H1 (cell line): ENCODE measurements at places on chromosomes 12 and 14.
A peak's percentile ranks its signal among the peaks of the same experiment; 100 is the strongest.

- no peak overlapping the region for H3K4me3 ChIP-seq
- no peaks in the 10 kb centered on the region for H3K4me1 ChIP-seq
- no peak for DNase-seq
- H3K36me3 ChIP-seq, result no peaks in the 10 kb centered on the region
- no peaks in the 10 kb centered on the region for H3K27me3 ChIP-seq
- H3K27ac ChIP-seq, result no peak overlapping the region
These were observed 48.5 kb downstream of the BBS10 start for GRCh38 chr12:76299536-76300296.

DNA sequence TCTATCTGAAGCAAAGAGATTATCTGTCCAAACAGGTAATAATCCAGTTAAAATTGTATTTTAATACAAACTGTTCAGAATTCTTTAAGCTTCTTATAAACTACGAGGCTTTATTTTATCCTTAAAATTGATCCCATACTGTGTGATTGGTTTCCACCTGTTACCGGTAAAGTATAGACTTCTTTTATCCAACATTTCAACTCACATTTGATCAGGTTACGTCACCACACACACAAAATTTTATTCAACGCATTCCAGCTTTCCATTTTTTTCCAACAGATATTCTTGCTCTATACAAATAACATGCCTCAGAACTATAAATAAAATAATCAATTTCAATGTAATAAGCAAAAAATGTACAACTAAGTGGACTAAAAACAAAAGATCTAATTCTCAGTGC is 4.5 kb downstream of the NOVA1 start:
- H3K4me3 ChIP-seq, result no peak overlapping the region
- H3K36me3 ChIP-seq, result no peaks in the 10 kb centered on the region; the same call in 1 of the 2 replicates
- no peaks in the 10 kb centered on the region for H3K4me1 ChIP-seq
- DNase-seq, result no peak
- H3K27me3 ChIP-seq, result no peaks in the 10 kb centered on the region
- H3K27ac ChIP-seq, result no peak overlapping the region

- H3K27ac ChIP-seq, result no peak overlapping the region
- no peaks in the 10 kb centered on the region for H3K36me3 ChIP-seq
- DNase-seq, result no peak
- H3K4me1 ChIP-seq, result no peaks in the 10 kb centered on the region
These were observed 9.4 kb upstream of the TEX22 start for GRCh38 chr14:105388976-105389375.

GRCh38 chr14:71754422-71755095 is 177.7 kb upstream of the RGS6 start:
- H3K4me3 ChIP-seq, result no peak overlapping the region
- no peaks in the 10 kb centered on the region for H3K36me3 ChIP-seq
- H3K27ac ChIP-seq, result no peak overlapping the region
- H3K27me3 ChIP-seq, result no peaks in the 10 kb centered on the region
- no peaks in the 10 kb centered on the region for H3K4me1 ChIP-seq
- no peak for DNase-seq

- H3K27ac ChIP-seq, result no peak overlapping the region
- no peaks in the 10 kb centered on the region for H3K36me3 ChIP-seq
- no peaks in the 10 kb centered on the region for H3K27me3 ChIP-seq
- H3K4me3 ChIP-seq, result no peak overlapping the region
- no peaks in the 10 kb centered on the region for H3K4me1 ChIP-seq
These were observed 256.6 kb upstream of the FOXN3 start for GRCh38 chr14:89673512-89674225.

DNA sequence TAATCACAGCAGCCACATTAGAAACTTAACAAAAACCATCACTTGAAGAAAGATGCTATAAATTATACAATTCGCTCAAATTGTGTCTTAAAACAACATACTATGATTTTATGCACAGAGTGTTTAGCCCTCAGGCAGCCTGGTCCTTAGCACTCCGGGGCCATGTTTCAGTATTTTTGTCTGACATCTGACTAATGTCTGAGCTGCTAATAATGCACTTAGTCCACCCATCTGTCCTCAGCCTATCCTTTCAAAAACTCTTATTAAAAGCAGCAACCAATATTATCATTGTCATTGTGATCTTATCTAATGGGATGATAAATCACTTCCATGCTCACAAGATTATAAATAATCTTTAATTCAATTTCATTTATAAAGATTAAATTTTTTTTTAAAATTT is 602.7 kb upstream of the FOXG1 start:
- no peaks in the 10 kb centered on the region for H3K4me1 ChIP-seq
- no peak overlapping the region for H3K27ac ChIP-seq
- H3K4me3 ChIP-seq, result no peak overlapping the region
- no peaks in the 10 kb centered on the region for H3K36me3 ChIP-seq
- no peaks in the 10 kb centered on the region for H3K27me3 ChIP-seq

- H3K4me3 ChIP-seq, result no peak overlapping the region
- H3K4me1 ChIP-seq, result no peaks in the 10 kb centered on the region
- no peak overlapping the region for H3K27ac ChIP-seq
- no peak for DNase-seq
- H3K27me3 ChIP-seq, result no peaks in the 10 kb centered on the region
These were observed 363.8 kb downstream of the FUT8 start for GRCh38 chr14:65776193-65776852.

DNA sequence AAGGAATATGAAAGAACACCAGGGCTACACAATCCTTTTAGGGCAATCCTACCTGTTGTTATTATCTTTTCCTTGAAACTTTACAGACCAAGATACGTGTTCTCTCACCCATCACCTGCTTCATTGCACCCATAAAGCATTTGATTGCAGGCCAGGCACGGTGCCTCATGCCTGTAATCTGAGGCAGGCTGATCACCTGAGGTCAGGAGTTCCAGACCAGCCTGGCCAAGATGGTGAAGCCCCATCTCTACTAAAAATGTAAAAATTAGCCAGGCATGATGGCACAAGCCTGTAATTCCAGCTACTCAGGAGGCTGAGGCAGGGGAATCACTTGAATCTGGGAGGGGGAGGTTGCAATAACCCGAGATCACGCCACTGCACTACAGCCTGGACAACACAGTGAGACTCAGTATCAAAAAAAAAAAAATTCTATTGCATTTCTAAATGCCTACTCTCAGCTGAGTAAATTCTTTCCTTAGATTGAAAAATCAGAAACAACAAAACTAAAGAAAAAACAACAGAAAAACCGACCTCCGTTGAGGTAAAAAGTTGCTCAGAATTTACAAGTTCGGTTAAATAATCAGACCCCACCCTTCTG is 183.7 kb upstream of the TMEM132C start:
- H3K4me3 ChIP-seq, result no peak overlapping the region
- no peaks in the 10 kb centered on the region for H3K36me3 ChIP-seq

- H3K27me3 ChIP-seq, result no peaks in the 10 kb centered on the region
- no peaks in the 10 kb centered on the region for H3K36me3 ChIP-seq
- H3K4me1 ChIP-seq, result peaks cover 2% of the 10 kb centered on the region; the same call in 1 of the 2 replicates
- DNase-seq, result peak; percentile 71
- no peak overlapping the region for H3K27ac ChIP-seq
These were observed 183.9 kb upstream of the SOX5 start for GRCh38 chr12:24133384-24133783.

DNA sequence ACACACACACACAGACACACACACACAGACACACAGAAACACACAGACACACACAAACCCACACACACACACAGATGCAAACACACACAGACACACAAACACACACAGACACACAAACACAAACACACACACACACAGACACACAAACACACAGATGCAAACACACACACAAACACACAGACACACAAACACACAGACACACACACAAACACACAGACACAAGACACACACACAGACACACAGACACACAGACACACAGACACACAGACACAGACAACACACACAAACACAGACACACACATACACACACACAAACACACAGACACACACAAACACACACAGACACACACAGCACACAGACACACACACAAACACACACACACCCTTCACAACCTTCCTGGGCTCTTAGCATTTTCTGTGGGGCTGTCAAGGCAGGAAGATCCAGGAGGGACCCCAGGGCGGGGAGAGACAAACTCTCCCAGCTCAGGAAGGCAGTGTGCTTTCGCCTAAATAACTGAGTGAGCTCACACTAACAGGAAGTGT is 24.2 kb upstream of the INF2 start:
- no peaks in the 10 kb centered on the region for H3K27me3 ChIP-seq
- DNase-seq, result no peak
- H3K4me3 ChIP-seq, result no peak overlapping the region
- peaks cover 5% of the 10 kb centered on the region for H3K4me1 ChIP-seq
- H3K27ac ChIP-seq, result no peak overlapping the region

- H3K4me3 ChIP-seq, result no peak overlapping the region
- DNase-seq, result no peak
- no peak overlapping the region for H3K27ac ChIP-seq
- H3K4me1 ChIP-seq, result peaks cover 2% of the 10 kb centered on the region; the same call in 1 of the 2 replicates
- no peaks in the 10 kb centered on the region for H3K27me3 ChIP-seq
These were observed 52.1 kb downstream of the VWF start for GRCh38 chr12:6072302-6072752.

DNA sequence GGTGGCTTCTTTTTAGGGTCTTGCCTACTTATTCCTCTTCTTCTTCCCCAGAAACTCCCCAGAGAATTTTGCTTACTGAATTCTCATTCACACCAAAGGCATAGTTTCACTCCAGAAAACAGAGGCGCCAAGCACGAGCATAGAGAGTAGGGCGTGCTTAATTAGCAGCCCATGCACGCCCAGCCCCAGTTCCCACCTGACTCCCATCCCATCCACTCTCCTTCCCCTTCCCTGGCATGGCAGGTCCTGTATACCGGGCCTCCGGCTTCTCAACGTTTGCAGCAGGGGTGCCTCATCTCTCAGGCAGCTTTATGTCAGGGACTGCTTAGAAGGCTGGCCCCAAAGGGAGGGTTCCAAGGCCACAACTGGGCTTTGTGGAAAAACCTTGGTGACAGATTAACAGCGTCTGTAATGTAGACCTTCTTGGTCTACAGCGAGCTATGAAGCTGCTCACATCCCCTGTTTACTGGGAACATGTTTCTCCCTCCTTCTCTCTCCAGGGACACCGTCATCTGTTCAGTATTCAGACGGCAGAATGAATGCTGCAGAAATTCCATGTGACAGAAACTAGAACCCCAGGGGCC is 62.7 kb downstream of the ACTN1 start:
- no peak for DNase-seq
- H3K4me3 ChIP-seq, result no peak overlapping the region
- H3K27me3 ChIP-seq, result no peaks in the 10 kb centered on the region

DNA sequence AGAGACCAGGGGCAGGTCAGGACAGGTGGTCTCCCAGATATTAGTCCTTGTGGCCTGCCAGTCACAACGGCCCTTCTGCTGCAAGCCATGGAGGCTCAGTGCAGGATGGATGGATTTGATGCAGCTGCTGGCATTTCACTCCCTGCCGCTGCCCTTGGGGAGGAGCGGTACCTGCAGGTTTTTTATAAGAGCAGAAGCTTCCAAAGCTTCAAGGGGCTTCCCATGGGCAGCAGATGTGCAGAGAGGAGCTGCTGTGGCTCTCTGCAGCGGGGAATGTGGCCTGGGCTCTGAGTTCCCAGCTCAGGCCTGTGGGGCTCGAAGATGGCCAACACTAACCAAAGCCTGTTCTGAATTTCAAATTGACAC is 379.3 kb downstream of the DPF3 start:
- H3K27ac ChIP-seq, result no peak overlapping the region
- no peaks in the 10 kb centered on the region for H3K27me3 ChIP-seq
- no peak overlapping the region for H3K4me3 ChIP-seq
- DNase-seq, result no peak

- no peak overlapping the region for H3K27ac ChIP-seq
- no peaks in the 10 kb centered on the region for H3K27me3 ChIP-seq
- peaks cover 6% of the 10 kb centered on the region for H3K4me1 ChIP-seq
- no peaks in the 10 kb centered on the region for H3K36me3 ChIP-seq
- H3K4me3 ChIP-seq, result no peak overlapping the region
These were observed 155.1 kb upstream of the BTG1 start for GRCh38 chr12:92300777-92301176.

- peaks cover 6% of the 10 kb centered on the region for H3K4me1 ChIP-seq
- H3K4me3 ChIP-seq, result no peak overlapping the region
- H3K27me3 ChIP-seq, result no peaks in the 10 kb centered on the region
These were observed 483.5 kb downstream of the ATP23 start for GRCh38 chr12:58424735-58425392.

- no peak overlapping the region for H3K27ac ChIP-seq
- no peaks in the 10 kb centered on the region for H3K27me3 ChIP-seq
- H3K4me3 ChIP-seq, result no peak overlapping the region
- no peak for DNase-seq
- H3K36me3 ChIP-seq, result no peaks in the 10 kb centered on the region
These were observed 673.0 kb upstream of the FLRT2 start for GRCh38 chr14:84856751-84857534.

GRCh38 chr12:128361400-128361995 is 94.5 kb downstream of the TMEM132C start:
- H3K27ac ChIP-seq, result no peak overlapping the region
- no peaks in the 10 kb centered on the region for H3K36me3 ChIP-seq
- no peaks in the 10 kb centered on the region for H3K27me3 ChIP-seq

- DNase-seq, result peak; percentile 23
- no peaks in the 10 kb centered on the region for H3K27me3 ChIP-seq
- no peaks in the 10 kb centered on the region for H3K36me3 ChIP-seq
- no peak overlapping the region for H3K4me3 ChIP-seq
- no peak overlapping the region for H3K27ac ChIP-seq
These were observed 54.0 kb downstream of the ZNF664 start for GRCh38 chr12:124026755-124027745.

DNA sequence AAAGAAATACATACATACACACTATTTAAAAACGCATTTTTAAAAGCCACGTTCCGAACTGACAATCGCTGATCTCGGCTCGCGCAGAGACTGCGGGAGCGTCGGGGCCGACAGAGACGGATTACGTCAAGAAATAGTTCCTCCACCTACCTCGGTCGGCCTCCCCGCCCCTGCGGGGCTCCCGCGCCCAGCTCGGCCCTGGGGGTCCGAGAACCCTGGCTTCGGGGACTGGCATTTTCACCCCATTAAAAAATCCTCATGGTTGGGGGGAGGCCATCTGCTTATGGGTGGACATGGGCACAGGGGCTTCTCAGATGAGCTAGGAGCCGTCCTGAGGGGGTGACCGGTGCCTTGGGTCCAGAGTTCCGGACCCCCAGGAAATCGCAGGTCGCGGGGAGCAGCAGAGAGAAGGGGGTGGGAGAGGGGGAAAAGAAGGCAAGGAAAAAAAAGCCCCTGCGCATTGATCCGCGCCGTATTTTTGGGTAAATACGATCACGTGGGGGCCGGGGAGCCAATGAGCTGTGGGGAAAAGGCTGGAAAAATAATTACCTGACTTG is 324 bp upstream of the HOXC9 start:
- peak overlapping the region; percentile 42 for H3K4me3 ChIP-seq
- H3K27me3 ChIP-seq, result peaks cover 100% of the 10 kb centered on the region
- no peak overlapping the region for H3K27ac ChIP-seq
- DNase-seq, result no peak
